DMS79 treated with DMSO at 0.1 percent for 48 hours (cell line): ENCODE measurements at places on chromosomes 6 and 20.

GRCh38 chr6:27847706-27848105 is 64.5 kb downstream of the OR2B2 start:
- no peak for DNase-seq

GRCh38 chr20:9179867-9180266 is 111.0 kb downstream of the PLCB4 start:
- DNase-seq = no peak

DNA sequence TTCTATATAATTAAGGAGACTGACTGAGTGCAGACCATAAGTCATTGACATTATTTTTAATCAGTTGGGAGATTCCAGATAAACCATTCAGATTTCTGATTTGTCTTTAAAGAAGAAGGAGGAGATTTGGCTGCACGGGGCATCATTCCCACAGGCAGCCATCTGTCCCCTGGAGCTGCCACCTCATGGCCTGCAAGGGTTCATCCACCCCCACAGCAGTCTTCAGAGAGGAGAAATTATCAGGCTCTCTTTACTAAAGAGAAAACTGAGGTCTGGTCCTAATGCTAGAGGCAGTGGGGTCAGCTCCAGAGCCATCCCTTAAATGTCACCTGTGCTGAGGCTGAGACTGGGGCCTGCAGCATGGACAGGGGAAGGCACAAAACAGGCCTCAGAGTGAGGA is 501.3 kb upstream of the SULF2 start:
- no peak for DNase-seq

DNA sequence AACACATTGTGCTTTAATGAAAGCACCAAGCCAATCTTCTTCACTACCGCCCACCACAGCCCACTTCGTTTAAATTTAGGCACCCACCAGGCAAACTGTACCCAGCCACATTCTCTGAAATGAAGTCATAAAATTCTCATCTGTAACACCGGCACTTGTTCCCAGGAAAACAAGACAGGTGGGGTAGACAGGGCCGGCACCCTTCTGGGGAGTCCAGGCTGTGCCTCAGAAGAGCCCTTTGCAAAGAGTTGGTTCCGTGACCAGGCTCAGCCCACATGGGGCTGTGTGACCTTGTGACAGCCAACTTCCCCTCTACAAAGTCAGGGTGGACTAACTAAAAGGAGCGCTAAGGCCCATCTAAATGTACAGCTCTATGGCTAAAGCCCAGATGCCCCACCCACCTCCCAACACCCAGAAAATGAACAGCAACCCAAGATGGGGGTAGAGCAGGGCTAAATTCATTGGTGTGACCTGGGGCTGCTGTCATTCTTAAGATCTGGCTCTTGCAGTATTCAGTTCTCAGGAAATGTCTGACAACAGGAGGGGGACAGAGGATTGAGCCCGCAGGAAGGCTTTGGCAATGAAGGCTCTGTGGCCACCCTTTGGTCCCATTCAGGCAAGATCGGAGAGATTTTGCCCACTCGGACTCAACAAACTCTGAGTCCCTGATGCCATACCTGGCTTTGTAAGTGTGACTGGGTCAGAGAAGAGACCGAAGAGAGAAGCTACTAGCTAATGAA is 56.7 kb downstream of the TRERF1 start:
- no peak for DNase-seq

DNA sequence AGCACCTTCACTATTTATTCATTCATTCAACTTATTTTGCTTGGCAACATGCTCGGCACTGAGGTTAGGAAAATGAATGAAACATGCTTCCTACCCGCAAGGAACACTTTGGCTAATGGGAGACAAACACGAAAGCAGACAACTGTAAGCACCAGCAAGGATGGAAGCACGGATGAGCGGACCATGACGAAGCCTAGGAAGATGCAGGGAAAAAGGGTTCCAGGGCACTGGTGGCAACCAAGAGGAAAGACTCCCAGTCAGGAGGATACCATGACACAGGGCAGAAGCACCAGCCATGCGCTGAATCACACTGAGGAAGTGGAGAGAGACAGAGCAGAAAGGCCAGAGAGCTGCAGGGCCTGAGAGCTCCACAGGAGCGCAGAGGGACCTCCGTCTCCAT is 9.8 kb downstream of the PDE10A start:
- no peak for DNase-seq

DNA sequence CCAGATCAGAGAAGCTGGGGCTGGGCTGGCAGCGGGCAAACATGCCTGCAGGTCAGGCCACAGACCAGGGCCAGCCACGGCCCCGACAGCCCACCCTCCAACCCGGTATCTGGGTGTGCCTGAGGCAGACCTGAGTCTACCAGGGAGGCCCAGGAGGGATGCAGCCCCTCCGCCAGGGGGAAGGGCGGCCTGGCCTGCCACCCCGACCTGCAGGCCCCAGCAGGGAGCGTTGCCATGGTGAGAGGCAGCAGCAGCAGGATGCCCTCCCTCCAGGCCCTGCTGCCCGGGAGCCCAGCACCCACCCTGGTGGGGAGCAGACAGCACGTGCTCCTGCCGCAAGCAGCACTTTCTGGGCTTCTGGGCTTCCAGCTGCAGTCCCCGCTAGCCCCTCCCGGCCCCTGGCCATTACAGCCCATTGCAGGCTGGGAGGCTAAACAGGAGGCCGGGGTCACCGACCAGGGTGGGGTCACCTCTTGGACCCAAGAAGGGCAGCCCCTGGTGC is 3.8 kb upstream of the EEF1A2 start:
- DNase-seq = peak; percentile 76

DNA sequence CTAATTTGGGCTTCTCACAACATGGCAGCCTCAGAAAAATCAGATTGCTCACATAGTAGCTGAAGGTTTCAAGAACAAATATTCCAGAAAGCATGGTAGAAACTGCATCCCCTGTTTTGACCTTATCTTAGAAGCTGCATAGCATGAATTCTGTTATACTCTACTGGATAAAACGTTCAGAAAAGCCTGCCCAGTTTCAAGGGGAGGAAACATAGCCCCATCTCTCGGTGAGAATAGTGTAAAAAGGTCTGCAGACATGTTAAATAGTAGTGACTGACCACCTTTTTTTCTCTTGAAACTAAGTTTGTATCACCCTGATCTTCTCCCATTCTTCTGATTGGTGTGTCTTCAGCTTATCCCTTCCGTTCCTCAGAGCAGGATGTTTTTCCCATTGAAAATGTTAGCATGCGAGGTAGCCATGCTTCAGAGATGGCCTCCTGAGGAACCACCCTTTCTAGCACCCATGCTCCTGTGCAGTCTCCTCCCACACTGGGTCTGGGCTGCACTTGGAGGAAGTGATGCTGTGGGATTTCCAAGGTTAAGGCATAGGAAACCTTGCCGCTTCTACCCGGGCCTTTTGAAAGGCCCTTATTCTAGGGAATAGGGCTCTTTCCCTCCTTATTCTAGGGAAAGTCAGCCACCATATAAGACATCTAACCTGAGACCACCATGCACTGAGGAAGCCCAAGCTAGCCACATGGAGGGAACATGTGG is 50.1 kb downstream of the MARCKS start:
- no peak for DNase-seq

DNA sequence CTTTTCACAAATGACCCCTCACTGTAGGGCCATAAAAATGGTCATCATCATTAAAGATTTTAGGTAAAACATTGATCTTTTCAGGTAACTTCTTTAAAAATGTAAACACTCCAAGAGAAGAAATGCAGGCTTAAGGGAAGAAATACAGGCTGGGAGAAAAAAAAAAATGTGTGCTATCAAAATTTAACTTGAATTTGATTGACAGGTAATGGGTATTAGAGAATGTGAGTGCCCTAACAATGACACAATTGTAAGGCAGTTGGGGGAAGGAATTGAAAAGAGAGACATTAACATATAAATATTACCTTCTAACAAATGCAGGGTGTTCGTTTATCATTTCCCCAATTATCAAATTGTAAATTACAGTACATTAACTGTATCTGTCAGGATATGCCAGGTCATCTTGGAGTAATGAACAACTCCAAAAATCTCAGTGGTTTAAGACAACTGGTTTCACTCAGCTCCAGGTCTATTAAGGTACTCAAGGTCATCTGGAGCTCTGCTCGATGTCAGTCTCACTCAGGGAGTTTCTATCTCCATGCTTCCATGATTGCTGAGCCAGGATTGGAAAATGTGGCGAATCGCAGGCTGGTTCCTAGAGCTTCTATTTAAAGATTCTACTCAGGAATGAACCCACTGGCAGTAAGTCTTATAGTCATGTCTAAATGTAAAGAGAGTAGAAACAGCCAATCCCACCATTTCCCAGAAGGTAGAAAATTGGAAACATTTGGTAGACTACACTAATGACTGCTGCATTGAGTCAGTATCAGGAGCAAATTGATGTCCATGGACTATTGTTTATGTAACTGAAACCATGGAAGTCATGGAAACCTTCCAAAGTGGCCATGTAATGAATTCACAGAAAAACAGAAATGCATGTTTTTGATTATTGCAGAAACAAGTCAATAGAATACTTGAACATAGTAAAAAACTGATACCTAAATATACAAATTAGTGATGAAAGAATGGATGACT is 55.6 kb downstream of the FRK start:
- DNase-seq = no peak

DNA sequence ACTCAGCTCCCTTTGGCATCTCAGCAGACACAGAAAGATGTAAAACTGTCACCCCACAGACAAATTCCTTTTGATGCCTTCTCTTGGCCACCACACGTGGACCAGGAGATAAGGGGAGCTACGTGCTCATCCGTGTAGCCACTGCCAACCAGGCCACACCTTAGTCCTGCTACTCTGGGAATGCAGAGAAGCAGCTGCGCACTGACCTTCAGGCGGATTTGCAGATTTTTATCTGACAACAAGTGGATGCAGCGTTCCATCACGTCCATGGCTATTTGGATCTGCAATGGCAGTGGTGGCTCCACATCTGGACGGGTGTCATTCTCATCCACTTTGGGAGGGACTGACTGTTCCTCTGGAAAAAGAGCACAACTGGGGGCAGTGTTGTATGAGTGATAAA is 30.8 kb downstream of the TTI1 start:
- DNase-seq = no peak

DNA sequence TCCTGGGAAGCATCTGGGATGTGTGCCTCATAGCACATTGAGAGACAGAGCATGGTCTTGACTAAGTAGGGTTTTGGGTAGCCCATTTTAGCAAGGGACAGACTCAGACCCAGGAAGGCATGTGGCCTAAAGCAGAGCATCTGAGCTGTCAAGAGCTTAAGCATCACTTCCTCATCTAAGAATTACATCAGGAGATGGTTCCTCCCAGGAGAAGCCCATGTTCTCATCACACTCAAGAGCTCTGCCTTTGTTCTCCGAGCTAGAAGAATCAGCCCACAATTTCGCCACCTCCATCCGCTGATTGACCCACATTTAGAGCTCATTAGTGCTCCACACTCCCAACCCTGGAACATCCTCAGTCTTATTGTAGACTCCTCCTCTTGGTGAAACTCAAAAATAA is 68.3 kb downstream of the NPEPL1 start:
- no peak for DNase-seq

DNA sequence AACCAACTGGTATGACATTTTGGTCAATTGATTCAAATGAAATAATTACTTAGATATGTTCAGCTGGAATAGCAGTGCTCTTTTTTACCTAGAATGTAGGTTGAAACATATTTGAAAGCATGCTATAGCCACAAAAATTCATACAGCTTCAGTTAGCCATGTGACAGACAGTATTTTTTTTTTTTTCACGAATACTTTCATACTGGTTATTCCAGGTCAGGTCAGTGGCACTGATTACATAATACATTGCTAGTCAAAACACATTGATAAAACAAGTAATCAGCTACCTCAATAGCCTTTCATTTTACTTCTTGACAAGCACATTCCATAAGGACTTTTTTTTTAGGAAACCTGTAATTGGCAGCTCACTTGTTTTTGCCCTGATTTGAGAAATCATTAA is 222.6 kb downstream of the EYA4 start:
- DNase-seq = no peak

DNA sequence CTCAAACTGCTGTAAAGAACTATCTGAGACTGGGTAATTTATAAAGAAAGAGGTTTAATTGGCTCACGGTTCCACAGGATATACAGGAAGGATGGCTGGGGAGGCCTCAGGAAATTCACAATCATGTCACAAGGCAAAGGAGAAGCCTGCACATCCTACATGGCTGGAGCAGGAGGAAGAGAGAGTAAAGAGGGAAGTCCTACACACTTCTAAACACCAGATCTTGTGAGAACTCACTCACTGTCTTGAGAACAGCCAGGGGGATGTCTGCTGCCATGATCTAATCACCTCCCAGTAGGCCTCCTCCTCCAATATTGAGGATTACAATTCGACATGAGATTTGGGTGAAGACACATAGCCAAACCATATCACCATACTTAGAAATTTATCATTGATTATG is 1307.0 kb upstream of the GJE1 start:
- DNase-seq = no peak

DNA sequence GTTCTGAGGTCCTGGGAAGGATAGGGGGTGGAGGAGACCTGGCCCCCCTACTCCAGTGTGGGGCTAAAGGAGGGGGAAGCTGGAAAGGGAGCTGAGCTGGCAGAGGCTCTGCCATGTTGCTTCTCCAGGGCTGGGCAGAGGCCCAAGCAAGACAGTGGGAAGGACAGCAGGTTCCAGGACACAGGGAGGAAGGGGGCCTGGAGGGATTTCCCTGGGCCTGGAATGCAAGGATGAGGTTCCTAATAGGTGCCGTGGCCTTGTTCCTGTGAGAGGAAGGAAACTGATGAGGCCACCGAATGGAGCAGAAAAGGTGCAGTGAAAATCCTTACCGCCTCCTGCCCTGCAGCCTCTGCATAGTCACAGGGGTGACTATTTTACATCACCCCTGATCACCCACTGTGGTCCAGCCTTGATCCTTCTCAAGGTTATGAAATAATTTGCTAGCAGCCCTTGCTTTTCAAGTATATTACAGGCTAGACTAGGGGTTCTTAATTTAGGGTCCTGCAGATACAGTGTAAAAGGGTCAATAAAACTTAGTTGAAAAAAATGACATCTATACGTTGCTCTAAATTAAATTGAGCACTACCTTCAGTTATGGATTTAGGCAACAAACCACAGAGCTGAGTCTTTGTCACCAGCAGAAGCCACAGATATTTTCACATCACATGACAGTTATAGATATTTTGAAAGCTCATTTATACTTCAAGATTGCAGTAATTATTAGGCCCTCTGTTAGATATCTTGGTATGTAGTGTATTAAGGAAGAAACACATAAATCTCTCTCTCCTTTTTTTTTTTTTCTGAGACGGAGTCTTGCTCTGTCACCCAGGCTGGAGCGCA is 45.7 kb upstream of the RNF24 start:
- no peak for DNase-seq

DNA sequence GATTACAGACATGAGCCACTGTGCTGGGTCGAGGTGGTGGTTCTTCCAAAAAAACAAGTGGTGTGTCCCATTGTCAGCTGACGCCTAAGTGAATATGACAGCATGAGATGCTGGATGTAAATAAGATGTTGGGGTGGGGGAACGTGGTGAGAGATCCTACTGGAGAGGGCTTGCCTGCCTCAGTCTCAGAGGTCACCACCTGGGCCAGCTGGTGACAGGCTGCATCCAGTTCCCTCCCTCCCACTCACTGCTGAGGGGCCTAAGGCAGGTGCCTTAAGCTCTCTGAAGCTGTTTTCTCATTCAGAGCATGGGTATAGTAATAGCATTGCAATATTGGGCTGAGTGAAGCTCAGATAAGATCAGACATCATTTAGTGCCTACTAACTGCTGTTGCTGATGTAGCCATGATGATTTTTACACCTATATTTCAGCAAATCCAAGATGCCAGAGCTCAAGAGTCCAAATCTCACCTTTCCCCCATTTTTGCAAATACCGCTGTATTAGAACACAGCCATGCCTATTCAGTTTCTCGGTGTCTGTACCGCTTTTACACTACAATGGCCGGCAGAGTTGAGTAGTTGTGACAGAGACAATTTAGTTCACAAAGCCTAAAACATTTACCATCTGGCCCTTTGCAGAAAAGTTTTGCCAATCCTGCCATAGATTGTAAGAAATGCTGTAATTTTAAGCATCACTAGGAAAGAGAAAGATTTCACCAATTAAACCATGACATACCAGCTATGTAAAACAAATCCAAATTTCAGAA is 171.3 kb downstream of the ANKRD60 start:
- DNase-seq = no peak
